Adrenal gland (tissue), 19 donors: ENCODE measurements at places on chromosomes 6 and 20.

DNA sequence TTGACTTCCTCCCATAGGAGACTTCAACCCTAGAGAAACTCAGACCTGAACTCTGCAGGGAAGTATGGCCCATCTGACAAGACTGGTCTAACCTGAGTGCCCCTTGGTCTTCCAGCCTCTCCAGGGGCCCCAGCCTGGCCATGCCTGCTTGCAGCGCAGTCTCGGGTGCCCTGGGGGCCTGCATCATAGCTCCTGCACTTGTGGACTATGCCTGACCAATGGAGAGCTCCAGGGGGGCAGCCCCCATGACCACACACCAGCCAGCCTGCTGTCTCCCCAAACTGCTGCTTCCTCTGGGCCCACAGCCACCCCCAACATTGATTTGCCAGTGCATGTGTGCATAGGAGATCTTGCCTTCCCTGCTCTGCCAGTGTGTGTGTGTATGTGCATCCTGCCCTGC is 608.6 kb upstream of the MARCKS start:
- DNase-seq = no peak

DNA sequence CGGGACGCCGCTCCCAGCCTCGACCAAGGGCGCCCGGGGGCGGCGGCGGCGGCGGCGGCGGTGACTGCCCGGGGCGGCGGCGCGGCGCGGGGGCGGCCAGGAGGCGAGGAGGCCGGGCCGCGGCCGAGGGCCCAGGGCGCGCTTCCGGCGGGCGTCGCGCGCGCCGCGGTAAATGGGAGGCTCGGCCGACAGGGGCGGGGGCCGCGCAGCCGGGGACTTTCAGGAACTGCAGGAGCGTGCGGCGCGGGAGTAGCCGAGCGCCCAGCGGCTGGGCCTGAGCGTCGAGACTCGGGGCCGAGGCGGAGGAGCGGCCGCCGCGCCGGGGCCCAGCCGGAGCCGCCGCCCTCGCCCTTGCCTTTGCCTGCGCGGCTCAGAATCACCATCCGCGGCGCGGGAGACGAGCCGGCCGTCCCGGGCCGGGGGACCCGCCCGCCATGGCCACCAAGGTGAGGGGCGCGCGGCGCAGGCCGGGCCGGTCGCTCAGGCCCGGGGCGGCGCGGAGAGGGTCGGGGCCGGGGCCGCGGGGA is at the start of gene SNX9:
TSS of gene SNX9 (plus strand) at position 246 of the 527 bp plus-strand sequence. CDS start at position 435, 189 bp downstream.
- DNase-seq = peak; percentile 79

DNA sequence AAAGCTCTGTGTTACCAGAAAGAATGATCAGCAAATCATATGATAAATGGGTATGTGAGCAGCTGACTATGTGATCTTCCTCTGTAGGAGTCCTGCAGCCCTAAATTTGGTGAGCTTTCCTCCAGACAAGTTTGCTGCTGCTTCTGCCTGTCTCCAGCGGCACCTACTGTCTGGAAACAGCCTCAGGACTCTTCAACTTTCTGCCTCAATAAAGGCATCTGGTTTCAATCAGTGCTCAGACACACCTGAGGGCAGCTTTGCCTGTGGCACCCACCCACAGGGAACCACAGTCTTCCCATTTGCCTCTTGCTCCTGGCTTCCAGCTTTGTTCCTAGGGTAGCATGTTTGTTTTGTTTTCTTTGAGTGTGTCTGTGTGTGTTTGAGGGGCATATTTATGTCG is 727.9 kb upstream of the MAN1A1 start:
- DNase-seq = no peak

GRCh38 chr6:101433141-101433540 is 39.6 kb downstream of the GRIK2 start:
- no peak for DNase-seq

DNA sequence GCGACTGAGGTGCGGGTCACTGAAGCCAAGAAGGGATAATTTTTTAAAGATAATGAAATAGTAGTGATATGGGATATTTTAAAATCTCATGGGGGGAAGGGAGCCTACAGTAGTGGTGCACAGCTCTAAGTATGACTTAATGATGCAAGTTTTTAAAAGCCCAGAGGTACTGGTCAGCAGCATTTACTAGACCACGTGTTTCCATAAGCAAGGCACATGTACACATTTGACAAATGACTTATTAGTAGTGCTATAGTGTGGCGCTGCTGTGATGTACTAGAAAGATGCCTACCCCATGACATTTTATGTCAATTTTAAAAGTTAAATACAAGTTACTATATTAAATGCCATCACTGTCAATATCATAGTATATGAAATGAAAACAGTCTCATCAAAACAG is 7.5 kb upstream of the LINC00237 start:
- DNase-seq = no peak

GRCh38 chr6:15698471-15698870 is 35.6 kb upstream of the DTNBP1 start:
- DNase-seq = no peak

DNA sequence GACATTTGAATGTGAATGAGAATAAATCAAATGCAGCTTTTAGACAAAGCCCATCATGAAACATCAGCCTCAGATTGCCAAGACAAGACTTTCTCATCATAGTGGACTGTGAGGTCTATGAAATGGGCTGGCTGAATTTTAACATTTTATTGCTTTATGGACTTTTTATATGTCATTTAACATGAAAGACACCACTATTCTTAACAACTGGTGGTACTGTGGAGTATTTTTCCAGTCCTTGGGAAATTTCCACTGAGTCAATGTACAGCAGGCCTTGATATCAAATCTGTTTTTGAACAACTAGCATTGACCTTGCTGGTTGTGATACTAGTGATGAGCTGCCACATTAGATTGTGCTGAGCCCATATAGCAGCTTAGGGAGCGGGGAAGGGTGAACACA is 326.6 kb upstream of the CITED2 start:
- DNase-seq = no peak

DNA sequence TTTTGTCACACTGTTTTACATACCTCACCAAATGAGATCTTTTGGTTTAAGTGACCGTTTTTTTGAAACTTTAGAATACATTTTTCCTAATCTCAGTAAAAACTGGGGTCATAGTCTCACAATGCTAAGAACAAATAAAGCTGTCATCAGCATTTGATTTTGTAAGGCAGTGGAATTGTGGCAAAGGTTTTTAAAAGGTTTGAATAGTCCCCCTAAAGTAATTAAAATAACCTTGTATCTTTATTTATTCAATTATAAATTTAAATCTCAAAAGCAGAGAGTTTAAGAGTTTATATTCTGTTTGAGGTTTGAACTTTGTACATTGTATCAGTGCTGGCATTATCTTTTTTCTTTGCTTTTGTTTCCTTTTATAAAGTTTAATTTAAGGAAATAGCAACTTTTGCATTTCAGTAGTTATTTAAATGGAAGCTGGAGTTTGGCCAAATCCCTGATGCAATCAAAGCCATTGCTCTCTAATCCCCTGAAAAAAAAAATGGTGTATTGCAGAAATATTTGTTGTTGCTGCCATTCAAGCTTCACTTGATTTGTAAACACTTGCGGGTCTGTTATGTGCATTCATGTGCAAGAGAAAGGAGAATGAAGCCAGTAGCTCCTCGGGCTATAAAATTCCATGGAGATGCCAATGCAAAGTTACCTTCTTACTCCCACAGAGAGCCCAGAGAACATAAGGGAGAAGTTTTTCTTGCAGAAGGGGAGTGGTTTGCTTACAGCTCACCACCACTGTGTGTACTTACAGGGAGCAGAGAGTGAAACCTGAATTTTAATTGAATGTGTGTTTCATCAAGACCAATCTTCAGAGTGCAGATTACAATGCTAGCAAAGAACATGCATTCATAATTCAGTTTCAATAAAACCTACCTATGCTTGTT is 391.8 kb downstream of the ARHGAP18 start:
- DNase-seq = no peak

GRCh38 chr6:72133324-72133723 is 247.0 kb downstream of the RIMS1 start:
- no peak for DNase-seq

GRCh38 chr20:41200446-41201202 is 63.3 kb downstream of the PLCG1 start:
- no peak for DNase-seq

DNA sequence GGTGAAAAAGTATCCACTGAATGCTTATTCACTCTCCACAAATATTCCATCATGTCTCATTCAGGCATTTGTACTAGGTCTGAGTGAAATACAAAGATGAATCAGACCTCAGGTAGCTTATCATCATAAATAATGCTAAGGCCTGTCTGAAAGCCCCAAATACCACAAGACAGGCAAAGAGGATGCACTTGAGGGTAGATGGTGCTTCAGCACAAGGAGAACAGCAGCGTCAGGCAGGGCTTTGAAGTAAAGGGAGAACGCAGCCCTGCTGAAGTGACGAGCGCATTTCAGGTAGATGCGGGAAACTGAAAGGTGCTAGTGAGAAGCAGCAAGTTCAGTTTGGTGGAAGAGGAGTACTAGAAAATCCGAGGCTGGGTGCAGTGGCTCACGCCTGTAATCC is 38.7 kb downstream of the MAP3K5 start:
- no peak for DNase-seq

DNA sequence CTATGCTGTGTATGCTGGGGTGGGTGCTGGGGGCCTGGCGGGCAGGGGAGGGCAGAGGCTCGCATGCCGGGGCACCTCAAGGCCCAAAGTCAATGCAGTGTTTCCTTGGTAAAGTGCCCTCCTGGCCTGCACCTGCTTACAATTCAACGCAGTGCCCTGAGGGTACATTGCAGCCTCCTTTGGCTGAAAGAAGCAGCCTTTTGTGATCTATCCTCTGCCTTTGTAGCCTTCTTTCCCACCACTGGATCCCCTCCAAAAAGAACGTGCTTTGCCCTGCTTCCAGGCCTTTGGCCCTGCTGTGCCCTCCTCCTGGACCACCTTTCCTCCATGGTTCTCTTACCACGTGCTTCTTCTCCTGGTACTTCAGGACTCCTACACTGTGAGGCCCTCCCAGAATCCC is 113.6 kb upstream of the PTPN1 start:
- no peak for DNase-seq

DNA sequence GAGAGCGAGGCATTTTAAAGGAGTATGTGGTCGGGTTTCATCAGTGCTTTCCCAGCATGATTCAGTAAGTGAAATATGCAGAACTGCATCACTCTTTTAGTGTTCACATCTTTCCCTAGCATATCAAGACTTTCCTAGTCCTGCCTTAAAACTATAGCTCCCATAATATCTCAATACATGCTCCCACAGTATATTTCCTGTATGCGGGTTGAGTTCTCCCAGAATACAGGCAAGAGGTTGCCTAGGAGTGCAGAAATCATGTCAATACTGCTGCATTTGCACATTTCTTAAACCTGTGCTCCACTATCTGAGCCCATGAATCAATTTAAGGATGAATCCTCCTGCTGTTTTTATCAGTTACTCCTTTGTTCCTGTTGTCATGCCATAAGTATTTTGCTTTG is 386.6 kb upstream of the SLC35B3 start:
- DNase-seq = no peak

DNA sequence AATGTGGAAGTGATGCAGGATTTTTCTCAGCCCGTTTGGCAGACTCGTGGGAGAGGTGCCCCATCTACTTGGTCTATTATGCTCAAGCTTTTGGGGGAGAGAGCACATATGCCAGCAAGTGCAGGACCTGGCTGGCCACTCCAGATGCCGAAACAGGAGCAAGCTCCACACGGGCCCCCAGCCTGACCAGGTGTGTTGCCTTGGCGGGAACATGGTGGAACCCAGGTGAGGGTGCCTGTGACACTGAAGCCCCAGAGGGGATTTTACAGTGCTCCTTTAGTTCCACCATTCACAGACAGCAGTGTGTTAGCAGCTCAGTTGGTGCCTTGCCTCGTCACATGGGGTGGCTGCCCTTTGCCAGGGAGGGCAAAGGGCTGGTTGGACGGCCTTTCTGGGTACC is 798.9 kb downstream of the EYS start:
- no peak for DNase-seq

DNA sequence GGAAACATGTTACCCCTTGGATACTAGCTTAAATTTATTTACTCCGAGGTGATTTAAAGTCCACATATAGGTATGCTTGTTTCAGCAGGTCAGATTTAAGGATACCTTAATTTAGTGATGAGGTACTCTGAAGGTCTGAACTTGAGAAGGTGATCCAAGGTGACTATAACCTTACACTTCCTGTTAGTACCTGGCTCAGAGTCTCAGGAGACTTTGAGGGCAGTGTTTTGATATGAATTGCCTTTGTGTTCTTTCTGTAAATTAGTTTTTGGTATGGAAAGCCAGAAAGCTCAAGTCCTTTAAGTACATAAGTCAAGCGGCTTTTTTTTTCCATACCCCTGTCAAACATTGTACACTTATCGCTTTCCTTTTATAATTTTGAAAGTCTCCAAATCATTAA is 489.0 kb downstream of the CDKAL1 start:
- DNase-seq = no peak

GRCh38 chr20:45235995-45236394 is 14.8 kb downstream of the SEMG2 start:
- no peak for DNase-seq

DNA sequence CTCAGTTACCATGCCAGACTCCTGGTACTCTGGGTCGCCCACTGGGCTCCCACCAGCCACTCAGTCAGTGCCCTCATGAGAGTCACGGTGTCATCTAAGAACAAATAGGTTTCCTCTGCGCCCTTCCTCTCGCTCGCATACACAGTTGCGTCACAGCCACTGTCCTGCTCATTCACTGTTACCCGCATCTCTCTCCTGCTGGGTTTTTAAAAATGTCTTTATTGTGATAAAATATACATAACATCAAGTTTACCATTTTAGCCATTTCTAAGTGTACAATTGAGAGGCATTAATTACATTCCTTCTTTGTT is 4.0 kb downstream of the TEAD3 start:
- no peak for DNase-seq

DNA sequence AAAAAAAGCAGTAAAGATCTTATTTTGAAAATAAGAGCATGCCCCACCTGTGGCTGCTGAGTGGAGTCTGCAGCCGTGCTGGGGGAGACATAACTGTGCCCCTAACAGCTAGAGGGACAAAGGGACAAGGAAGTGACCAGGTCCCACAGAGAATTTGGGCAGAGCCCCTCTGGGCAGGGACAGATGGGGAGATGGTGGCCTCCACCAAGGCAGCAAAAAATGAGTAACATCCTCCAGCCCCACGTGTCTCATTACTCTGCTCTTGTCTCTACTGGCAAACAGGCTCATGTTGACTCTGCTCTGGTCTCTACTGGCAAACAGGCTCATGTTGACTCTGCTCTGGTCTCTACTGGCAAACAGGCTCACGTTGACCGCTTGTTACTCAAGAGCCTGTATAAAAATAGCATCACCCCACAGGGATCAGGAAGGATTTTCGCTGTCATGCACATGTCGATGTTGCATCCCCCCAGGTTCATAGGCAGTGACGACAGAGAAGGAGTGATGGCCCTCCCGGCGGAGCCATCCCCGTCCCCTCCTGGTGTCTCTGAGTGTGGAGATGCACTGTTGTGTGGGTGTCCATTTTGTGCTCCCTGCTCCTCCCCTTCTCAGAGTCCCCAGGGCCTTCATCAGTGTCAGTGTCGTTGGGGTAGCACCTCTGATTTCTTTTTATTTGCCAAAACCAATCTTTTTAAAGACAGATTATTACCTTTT is 17.3 kb upstream of the PCMTD2 start:
- no peak for DNase-seq
